ENCODE measurements at places on chromosomes 13 and 19. TPM values are rescaled to one million over a fixed set of nuclear protein-coding genes. Genes with fewer than 3 reads are reported as not detected.

- DNase-seq: no peak
- H3K36me3 ChIP-seq: peaks cover 55% of the 10 kb centered on the region
- no peak overlapping the region for H3K27ac ChIP-seq
Observed at GRCh38 chr19:19347401-19348110, 26.9 kb downstream of the MAU2 start.

Gene NCR1
- not detected for total RNA-seq

Gene DCLK1
- total RNA-seq: 9.1 TPM

- no peaks in the 10 kb centered on the region for H3K27me3 ChIP-seq
- H3K27ac ChIP-seq: no peak overlapping the region
- H3K4me1 ChIP-seq: no peaks in the 10 kb centered on the region
- H3K36me3 ChIP-seq: no peaks in the 10 kb centered on the region
- no peak overlapping the region for H3K4me3 ChIP-seq
Observed at GRCh38 chr19:57099199-57099661, 20.6 kb upstream of the USP29 start.

Gene CEACAM8
- total RNA-seq: not detected
